ENCODE measurements at places on chromosomes 5 and 9.

DNA sequence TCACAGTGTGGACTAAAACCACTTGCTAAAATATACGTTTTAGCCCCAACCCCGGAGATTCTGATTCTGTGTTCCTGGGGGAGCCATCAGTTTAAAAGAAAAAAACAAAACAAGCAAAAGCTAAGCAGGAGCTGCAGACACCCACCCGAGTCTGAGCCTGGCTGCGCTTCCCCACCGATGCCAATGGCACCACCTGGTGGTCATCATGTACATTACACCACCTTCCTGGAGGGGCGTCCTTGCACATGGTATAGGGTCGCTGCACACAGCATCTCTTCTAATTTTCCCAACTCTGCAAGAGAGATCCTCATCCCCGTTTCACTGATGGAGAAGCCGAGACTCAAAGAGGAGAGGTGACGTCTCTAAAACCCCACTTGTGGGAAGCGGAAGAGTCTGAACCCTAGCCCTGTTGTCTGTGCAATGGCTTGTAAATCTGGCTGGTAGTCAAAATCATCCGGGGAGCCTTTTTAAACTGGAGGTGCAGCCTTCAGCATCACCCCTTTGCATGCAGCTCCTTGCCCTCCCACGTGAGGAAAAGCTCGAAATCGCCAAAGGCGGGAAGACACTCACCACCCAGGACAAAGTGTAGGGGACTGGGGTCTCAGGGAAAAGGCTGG lies 23.1 kb upstream of the CNOT6 start:
- DNase-seq, result peak; percentile 69

DNA sequence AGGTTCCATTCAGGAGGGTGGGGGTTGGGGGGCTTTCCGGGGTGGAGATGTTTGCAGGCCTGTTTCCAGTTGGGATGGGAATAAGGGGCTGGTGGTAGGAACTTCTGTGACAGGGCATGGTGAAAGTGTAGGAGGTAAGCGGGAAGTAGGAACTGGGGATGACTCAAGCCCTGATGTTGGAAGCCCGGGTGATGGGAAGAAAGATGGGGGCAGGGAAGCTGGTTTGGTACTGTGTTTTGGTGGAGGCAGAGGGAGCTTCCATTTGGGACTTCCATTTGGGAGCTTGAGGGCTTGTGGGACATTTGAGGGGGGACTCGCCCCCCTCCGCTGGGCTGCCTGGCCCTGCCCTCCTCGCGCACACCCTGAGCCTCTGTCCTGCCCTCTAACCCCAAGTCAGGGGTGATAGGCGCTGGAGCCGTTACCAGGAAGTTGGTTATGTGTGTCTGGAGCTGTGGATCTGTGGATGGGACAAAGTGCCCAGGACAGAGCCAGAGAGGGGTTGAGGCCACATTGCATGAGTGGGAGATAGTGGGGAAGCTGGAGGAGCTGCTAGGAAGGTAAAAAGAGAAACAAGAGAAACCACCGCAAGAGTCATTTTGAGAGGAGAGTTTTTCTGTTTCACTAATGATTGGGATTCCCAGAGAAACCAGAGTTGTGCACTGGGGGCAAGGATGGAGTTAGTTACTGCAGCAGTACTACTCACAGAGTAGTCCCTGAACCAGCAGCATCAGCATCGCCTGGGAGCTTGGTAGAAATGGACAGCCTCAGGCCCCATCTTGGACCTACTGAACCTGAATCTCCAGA lies 6.6 kb downstream of the RGS14 start:
- DNase-seq, result no peak

- DNase-seq, result no peak
Observed at GRCh38 chr9:96150324-96151227, 151.4 kb downstream of the HSD17B3 start.

GRCh38 chr9:107810461-107810961 lies 320.9 kb upstream of the KLF4 start:
- no peak for DNase-seq

DNA sequence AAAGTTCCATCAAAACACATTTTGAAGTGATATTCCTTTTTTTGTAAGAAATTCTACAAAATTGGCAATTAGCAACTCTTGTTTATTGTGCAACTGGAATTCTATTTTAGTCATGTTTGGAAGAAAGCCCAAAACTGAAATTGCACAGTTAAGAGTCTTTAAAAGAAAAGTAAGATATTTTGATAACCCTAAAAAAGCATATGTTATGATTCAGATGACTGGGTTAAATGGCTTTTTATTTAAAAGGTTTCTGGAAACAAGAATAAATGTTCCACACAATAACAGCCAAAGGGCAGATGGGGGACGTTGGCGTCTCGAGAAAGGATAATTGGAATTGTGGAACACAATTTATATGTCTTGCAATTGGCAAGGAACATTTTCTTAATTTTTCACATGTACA lies 275.2 kb downstream of the CDH9 start:
- no peak for DNase-seq

DNA sequence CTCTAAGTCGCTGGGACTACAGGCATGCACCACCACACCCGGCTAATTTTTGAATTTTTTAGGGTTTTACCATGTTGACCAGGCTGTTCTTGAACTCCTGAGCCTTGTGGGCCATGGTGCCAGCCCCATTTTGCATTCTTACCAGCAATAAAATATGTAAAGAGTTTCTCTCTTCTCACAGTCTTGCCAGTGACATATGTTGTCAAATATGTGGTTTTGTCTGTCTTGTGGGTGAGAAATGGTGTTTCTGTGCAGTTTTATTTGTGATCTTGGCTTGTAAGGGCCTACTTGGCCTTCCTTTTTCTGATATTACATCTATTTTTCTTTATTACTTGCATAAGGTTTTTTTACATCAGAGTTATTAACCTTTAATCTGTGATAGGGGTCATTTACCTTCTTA lies 47.1 kb downstream of the SPIN1 start:
- no peak for DNase-seq

- DNase-seq, result no peak
Observed at GRCh38 chr5:32848681-32849080, 137.6 kb downstream of the NPR3 start.
